Esophagus squamous epithelium (tissue), 5 donors: ENCODE measurements at places on chromosomes 7 and 10.

GRCh38 chr7:107108793-107109371 is 59.9 kb upstream of the HBP1 start:
- no peak for DNase-seq

DNA sequence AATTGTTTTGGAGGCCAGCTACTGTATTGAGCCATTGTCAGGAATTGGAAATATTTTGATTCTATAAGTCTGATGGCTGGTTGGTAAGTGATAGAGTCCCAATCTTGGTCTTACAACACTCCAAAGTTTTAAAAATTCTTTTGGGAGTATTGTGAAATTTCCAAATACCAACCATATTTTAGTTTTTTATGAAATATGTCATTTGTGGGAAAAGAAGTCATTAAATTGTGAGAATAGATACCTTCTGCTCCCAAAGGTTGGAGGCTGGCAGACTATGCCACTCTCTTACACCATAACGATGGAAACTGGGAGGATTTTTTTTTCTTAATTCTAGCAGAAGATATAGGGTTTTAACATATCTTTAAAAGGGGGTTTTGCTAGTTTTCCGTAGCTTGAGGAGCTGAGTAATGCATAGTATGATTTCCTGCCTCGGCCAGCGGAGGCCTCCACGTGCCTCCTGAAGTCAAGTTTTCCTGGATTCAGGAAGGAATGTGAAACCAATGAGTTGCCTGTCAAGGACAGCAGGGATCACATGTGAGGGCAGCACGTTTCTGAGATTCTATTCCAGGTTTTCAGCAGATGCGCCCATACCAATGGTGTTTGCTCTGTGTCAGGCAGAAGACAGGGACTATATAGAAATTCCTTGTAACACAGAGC is 92.2 kb upstream of the LAMB4 start:
- DNase-seq = no peak

DNA sequence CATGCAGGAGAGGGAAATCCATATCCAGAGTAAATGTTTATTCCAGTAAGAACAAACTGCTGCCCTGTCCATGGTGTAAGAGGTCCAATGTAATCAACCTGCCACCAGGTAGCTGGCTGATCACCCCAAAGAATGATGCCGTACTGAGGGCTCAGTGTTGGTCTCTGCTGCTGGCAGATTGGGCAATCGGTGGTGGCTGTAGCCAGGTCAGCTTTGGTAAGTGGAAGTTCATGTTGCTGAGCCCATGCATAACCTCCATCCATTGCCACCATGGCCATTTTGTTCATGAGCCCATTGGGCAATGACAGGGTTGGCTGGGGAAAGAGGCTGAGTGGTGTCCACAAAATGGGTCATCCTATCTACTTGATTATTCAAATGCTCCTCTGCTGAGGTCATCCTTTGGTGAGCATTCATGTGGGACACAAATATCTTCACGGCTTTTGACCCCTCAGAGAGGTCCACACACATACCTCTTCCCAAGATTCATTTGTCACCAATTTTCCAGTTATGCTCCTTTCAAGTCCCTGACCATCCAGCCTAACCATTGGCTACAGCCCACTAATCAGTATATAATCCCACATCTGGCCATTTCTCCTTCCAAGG is 23.3 kb upstream of the PAPSS2 start:
- DNase-seq = no peak

DNA sequence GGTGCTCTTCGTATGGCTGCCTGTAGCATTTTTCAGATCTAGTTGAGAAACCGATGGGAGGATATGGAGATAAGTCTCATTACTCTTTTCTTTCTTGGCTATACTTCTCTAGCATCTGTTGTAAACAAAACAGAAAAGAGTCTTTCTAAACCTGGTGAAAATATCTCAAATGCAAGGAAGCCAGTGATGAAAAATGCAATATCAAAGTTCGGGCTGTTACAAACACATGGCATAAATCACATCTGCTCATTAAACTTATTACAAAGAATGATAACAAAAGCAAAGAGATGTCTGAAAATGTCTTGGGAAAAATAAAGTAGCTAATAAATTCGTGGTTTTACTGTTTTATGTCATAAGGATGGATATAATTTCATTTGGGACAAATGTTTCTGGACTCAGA is 71.8 kb upstream of the IGFBP3 start:
- no peak for DNase-seq
